Activated CD4-positive, alpha-beta T cell treated with anti-CD3 and anti-CD28 coated beads, Interleukin-2, Interleukin-4, amounts not matched to agents 100 ng/mL and 50 ng/mL, durations not matched to agents 16 hours and 8 hours (primary cell): ENCODE measurements at places on chromosomes 7 and 10.

- peak; percentile 17 for DNase-seq
Measured at GRCh38 chr10:132332433-132332754, 401 bp downstream of the LRRC27 start.

DNA sequence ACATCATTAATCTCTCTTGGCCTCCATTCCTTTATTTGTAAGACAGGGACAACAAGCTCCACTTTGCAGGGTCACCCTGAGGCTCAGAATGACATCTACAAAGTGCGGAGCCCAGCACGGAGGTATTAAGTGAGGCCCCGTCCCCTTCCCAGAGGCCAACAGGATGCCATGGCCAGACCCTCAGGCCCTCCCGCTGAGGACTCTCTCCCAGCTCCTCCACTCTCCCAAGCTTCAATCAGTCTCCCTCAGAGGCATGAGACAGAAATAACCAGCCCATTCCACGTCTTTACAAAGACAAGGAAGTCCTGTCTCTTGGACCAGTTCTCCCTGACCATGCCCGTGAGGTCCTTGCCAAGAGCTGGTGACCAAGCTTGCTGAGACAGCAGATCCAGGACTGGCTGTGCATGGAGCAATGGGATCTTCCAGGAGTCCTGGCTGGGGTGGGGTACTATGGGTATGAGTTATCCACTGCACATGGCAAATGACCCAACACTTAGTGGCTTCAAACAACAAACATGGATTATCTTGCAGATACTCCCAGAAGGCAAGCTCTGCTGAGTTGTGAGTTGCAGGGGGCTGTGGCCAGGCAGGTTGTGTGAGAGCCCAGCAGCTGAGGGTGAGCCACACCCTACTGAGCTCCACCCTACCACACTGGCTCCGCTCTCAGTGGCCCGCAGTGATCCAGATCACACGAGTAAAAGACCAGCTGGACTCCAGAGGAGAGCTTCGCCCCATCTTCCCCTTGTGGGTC is 4.3 kb upstream of the PPIF start:
- DNase-seq: no peak

GRCh38 chr10:113995201-113995600 is 48.5 kb upstream of the ADRB1 start:
- DNase-seq: no peak

DNA sequence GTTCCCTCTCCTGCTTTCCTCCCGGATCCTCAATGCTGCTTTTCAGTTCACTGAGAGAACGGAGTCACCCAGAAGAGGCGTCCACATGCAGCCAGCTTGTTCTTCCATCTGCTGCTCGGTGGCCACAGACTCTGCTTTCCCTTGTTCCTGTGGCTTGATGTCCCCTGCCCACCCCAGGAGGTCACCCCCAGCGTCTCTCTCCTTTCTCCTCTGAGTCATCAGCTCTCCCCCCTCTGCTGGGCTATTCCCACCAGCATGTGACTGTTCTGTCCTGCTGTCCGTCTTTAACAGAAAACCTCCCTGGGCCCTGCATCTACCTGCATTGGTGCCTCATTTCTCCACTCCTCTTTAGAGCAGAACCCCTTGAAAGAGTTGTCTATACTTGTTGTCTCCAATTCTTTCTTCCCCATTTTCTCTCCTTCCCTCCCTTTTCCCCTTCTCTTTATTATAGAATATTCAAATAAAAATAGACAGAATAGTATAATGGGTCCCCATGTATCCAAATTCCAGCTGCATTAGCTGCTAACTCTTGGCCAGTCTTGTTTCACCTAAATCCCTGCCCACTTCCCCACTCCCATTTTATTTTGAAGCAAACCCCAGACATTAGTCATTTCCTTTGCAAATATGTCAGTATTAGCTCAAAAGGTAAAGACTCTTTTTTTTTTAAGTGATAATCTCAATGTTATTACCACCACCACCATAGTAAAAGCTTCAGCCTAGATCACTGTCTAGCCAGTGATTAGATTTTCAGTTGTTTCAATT is 4.1 kb downstream of the ZNF282 start:
- DNase-seq: no peak

- DNase-seq: peak; percentile 68
Measured at GRCh38 chr10:30705101-30705624, 75.6 kb upstream of the LYZL2 start.

DNA sequence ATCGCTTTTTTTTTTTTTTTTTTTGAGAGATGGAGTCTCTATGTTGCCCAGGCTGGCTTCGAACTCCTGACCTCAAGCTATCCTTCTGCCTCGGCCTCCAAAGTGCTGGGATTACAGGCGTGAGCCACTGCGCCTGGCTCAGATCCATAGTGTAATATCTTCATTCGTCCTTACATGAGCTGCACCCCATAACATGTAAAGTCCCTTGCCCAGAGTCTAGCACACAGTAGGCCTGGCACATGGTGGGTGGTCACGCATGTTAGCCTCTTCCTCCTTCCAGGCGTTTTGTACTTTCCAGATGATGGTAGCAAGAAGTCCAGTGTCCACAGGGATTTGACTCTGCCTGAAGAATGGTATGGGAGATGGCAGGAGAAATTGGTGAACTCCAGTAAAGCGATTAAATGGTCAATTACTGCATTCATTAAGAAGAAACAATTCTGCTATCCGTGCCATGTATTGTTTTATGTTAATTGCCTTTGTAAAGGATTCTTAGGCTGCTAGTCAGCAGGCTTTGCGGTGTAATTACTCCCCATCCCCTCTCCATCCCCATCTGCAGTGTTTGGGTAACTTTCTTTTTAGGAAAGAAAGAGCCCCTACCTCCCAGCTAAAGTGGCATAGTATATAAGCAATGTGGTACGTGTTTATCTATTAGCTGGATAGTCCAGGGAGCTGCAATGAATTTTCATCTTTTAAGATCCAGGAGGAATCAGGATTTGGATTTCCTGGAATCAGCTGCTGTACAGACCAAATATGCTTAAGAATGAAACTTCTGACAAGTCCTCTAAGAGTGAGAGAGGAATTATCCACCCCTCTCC is 1.2 kb downstream of the TPST1 start:
- DNase-seq: no peak

DNA sequence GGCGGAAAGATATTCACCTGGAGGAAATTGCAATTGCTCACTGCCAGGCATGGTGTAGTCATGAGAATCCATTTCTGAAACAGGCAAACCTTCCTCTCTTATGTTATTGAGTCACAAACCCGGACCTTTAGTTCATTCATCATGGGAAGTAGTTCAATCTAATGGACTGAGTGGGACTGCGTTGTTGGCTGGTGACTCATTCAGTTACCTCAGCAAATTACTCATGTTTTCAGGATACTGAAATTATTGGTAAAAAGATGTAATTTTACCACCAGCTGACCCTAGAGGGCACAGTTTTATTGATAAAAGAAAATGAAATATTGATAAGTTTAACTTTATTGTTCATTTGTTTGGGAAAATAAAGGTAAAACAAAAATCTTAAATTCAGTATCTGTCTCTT is 1194.4 kb upstream of the SORCS1 start:
- DNase-seq: peak; percentile 41

DNA sequence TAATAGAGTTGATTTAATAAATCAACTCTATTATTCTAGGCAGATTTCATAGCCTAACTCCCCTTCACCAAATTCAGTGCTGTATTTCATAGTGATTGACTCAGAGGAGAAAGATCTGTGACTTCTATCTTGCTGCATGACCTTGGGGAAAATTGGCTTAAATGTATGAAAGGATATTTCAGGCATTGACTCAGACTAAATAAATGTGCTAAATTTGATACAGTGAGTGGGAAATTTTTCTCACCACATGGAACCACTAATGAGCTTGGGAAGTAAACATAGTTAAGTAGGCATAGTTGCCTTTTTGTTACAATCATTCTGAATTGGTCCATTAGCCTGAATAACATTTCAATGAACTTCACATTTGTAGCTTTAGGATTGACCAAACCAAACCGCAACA is 89.0 kb upstream of the PRPS1L1 start:
- no peak for DNase-seq

- no peak for DNase-seq
Measured at GRCh38 chr10:62885684-62886461, 69.7 kb upstream of the EGR2 start.
